ENCODE measurements at places on chromosomes 2 and 18.

GRCh38 chr18:66895631-66896030, 291.7 kb upstream of the CDH19 start:
- no peak for DNase-seq

DNA sequence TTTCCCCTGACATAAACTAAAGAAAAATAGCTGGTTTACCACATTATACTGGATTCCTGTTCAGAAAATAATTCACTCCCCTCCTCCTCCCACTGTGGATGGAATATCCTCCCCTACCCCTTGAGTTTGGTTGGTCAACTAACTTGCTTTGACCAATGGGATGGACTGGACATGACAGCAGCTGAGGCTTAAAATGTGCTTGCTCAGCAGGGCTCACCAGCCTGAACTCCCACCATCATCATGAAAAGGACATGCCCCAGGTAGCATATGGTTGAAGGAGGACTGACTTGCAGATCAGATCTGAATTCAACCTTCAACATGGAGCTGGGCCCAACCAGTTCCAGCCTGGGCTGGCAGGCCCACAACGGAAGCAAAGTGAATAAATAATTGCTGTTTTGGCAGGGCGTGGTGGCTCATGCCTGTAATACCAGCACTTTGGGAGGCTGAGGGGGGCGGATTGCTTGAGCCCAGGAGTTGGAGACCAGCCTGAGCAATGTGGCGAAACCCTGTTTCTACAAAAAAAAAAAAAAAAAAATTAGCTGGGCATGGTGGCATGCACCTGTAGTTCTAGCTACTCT, 284.4 kb downstream of the AFF3 start:
- DNase-seq = no peak

DNA sequence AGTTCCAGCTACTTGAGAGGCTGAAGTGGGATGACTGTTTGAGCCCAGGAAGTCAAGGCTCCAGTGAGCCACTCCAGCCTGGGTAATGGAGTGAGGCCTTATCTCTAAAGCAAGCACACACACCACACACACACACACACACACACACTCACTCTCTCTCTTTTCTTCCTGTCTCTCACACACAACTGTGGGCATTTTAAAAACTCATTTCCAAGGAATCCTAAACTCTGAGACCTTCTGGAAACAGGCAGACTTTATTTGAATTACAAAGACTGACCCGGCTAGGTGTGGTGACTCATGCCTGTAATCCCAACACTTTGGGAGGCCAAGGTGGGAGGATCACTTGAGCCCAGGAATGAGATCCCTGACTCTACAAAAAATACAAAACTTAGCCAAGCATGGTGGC, 21.3 kb downstream of the WDSUB1 start:
- no peak for DNase-seq

GRCh38 chr2:20214566-20215182, 10.3 kb downstream of the SDC1 start:
- DNase-seq = no peak

- DNase-seq = no peak
These were observed 136.9 kb upstream of the CAB39 start for GRCh38 chr2:230575642-230576324.

- DNase-seq = no peak
These were observed 208.7 kb upstream of the RASGRP3 start for GRCh38 chr2:33267756-33268155.

DNA sequence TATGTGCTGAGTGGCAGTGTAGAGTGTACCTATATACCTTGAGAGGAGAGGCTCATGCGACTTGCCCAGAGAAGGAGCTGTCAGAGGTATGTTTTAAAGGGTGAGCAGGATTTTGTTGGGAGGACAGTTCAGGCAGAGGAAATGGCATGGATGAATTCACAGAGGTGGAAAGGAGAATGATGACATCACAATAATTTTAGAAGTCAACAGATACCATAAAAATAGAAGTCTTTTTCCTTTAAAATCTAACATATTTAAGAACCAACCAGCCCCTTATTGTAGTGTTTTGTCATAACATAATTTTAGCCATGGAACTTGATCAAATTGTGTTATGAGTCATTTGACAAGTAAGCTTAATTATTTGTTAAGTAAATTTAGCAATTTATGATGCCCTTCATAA, 538.1 kb upstream of the GYPC start:
- no peak for DNase-seq

DNA sequence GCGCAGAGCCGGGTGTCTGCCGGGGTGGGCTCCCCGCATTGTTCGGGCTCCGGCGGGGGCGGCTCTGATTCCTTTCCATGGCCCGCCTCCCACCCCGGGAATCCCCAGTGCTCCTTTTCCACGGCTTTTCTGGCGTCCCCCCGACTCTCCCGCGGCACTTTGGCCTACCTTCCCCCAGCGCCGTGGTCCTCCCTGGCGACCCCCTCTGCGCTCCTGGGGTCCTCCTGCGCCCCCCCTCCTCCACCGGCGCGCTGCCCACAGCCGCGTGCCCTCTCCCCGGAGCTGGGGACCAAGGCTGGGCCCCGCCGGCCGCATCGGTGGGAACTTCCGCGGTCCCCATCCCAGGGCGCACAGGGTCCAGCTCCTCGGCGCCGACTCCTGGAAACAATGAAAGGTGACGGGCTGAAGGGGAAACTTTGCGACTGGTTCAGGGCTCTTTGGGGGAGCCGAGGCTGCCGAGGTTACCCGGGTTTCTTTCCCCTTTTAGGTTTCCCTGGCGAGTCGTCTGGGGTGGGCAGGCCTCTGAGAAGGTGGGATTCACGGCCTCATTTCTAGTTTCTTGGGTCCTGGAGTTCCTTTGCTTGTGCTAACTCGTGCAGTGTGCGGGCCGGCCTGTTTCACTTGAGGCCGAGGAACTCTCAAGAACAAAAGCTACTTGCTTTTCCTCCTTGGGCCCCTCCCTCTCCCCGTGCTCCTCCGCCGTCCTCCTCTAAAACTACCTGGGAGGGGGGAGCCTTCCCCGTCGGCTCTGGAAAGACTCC, 2.2 kb downstream of the TGIF1 start:
- DNase-seq = no peak

- peak; percentile 42 for DNase-seq
These were observed 52.8 kb downstream of the CLASP1 start for GRCh38 chr2:121596221-121597080.

- DNase-seq = no peak
These were observed 198.6 kb downstream of the HAUS1 start for GRCh38 chr18:46302528-46303485.

DNA sequence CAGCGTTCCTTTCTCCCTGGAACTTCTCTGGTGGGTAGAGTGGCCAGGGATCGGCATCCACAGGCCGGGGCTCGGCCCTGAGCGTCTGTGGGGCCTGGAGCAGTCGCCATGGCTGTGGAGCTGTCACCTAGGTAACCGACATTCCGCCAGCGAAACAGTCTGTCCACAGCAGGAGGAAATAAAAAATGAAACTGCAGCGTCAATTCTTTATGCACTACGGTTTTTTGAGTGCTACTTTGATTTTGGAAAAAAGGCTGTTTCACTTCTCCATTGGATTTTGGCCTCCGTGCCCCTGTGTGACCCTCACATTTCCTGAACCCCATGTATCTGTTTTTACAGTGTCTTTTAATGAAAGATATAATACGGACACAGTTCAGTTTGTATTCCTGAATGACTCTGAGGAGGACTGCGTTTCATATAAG, 163.4 kb downstream of the LDLRAD4 start:
- DNase-seq = no peak

DNA sequence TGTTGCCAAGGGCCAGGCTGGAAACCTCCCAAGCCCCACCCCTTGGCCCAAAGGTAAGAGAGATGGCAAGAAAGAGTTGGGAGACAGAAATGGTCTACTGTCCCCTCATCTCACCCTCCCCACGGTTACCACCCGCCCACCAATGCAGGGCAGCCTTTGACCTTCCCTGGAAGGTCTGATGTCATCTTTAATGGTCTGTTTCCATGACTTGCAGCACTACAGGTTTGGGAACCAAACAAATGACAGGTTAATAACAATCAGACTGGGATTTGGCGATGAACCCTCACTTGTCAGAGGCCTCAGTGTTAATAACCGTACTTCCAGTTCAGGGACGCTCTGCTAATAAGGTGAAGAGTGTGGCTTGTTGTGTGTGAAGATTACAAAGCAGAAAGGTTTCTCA, 70.4 kb downstream of the MRO start:
- DNase-seq = no peak

DNA sequence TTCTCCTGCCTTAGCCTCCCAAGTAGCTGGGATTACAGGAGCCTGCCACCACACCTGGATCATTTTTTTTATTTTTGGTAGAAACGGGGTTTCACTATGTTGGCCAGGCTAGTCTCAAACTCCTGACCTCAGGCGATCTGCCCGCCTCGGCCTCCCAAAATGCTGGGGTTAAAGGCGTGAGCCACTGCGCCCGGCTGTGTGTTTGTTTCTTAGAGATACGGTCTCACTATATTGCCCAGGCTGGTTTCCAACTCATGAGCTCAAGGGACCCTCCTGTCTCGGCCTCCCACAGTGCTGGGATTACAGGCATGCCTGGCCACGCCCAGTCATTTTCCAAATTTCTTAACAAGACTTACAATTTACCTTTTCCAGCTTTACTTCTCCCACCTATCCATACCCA, 940 bp upstream of the MRPL19 start:
- DNase-seq = no peak

GRCh38 chr2:56522605-56523089, 338.9 kb downstream of the CCDC85A start:
- peak; percentile 62 for DNase-seq

DNA sequence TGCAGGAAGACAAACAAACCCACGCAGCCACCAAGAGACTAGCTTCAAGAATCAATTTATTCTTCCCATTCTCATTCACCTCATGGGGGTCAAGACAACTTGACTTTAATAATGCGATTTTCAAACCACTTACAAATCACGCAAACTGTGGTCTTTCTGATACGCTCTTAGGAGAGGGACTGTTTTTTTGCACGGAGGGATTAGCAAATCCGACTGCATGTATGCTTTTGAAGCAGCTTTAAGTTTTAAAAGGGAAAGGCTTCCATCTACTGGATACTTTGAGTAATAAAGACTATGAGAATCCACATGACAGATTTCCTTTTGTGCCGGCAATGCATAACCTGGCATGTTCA, 322.9 kb upstream of the KCNJ3 start:
- peak; percentile 28 for DNase-seq

GRCh38 chr2:37674946-37675345, 3.5 kb upstream of the CDC42EP3 start:
- no peak for DNase-seq

GRCh38 chr2:183060571-183061231, 17.8 kb upstream of the DUSP19 start:
- no peak for DNase-seq

- no peak for DNase-seq
These were observed 40.0 kb upstream of the MCM6 start for GRCh38 chr2:135916207-135916606.

- no peak for DNase-seq
These were observed 45.0 kb upstream of the AGPS start for GRCh38 chr2:177347570-177347969.

GRCh38 chr18:48613589-48614404, 75.0 kb downstream of the CTIF start:
- DNase-seq = no peak

GRCh38 chr2:241069821-241070281, 32.2 kb downstream of the MTERF4 start:
- DNase-seq = no peak

- no peak for DNase-seq
These were observed 117.5 kb upstream of the CRIM1 start for GRCh38 chr2:36238106-36238505.

GRCh38 chr2:237672731-237673129, 45.3 kb downstream of the LRRFIP1 start:
- DNase-seq = no peak

DNA sequence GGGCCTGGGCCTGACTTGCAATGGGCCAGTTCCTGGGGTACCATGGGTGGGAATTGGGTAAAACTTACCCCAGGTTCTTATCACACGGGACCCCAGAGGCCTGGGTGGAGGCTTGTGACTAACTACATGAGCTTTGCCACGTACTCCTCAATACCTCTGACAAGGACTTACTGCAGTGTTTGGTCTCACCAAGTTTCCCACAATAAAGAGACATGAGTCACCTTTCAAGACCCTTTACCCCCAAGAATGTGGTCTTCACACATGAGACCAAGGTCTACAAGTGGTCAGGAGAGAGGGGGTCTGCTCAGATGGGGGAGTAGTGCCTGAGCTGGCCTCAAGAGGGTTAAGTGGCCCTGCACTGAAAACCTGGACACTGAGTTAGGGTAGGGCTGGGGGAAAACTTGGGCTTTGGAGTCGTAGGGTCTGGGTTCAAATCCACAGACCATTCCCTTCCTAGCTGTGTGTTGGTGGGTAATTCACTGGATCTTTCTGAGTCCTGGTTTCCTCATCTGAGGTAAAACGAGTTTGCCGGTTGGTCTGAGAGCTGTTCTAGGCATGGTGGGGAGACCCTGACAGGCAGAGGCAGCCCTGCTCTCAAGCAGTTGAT, 2.0 kb upstream of the GNLY start:
- no peak for DNase-seq

GRCh38 chr2:56369316-56369715, 185.5 kb downstream of the CCDC85A start:
- DNase-seq = no peak

DNA sequence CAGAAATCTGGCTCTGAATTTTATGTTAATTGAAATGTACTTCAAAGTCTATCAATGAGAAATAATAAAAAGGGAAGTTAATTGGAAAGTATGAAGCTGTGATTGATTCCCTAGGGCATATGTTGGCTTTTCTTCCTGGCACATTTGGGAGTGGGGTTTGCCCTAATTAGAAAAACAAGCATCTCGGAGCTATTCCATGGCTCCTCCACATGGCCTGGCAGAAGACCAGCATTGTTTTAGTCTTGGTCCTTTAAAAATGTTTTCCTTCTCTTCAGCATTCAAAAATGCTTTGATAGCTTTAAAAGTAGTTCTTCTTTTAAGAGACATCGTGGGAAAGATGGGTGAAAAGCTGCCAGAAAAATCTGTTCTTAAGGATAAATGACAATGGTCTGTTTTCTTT, 445.5 kb upstream of the PKDCC start:
- DNase-seq = no peak

DNA sequence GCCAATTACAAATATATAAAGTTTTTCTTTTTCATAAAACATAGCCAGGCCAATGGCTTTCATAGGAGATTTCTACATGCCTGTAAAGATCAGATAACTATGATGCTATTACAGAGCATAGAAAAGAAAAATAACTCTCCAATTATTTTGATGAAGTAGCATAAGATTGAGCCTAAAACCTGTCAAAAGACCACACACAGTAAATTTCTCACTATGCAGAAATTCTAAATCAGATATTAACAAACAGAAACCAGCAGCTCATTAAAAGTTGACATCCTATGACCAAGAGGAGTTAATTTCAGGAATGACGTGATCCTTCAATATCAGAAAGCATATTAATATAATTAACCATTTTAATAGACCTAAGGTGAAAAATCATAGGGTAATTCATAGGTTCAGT, 139.0 kb upstream of the PIEZO2 start:
- no peak for DNase-seq

- no peak for DNase-seq
These were observed 452.5 kb upstream of the SALL3 start for GRCh38 chr18:78526923-78527711.

GRCh38 chr2:44716131-44716530, 225.4 kb upstream of the SIX3 start:
- DNase-seq = no peak

- no peak for DNase-seq
These were observed 14.5 kb downstream of the GPC1 start for GRCh38 chr2:240449764-240450531.

All from NCI-H524 treated with DMSO at 0.1 percent for 48 hours (cell line).